ENCODE measurements at places on chromosomes 5 and 9.

DNA sequence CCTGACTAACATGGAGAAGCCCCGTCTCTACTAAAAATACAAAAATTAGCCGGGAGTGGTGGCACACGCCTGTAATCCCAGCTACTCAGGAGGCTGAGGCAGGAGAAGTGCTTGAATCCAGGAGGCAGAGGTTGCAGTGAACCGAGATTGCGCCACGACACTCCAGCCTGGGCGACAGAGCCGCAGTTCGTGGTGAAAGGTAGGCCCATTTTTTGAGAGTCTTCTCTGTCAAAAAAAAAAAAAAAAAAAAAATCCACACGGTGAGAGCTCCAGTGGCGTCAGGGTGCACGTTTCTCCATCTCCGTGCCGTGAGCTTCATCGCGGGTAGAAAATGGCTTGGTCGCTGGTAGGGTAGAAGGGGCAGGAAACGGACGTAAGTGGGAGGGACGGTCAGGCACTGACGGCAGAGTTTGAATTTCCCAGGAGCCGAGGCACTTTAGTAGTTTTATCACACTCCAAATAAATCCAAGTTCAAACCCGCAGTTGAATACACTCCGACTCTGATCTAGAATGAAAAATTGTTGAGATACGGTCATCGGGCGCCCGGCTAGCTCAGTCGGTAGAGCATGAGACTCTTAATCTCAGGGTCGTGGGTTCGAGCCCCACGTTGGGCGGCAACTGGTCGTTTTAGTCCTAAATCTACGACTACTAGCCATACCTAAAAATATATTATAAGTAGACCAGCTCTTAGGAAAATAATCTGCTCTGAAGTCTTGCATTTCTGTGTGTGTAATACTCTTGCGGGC is 2.4 kb upstream of the TRIM7 start:
- no peak for DNase-seq

DNA sequence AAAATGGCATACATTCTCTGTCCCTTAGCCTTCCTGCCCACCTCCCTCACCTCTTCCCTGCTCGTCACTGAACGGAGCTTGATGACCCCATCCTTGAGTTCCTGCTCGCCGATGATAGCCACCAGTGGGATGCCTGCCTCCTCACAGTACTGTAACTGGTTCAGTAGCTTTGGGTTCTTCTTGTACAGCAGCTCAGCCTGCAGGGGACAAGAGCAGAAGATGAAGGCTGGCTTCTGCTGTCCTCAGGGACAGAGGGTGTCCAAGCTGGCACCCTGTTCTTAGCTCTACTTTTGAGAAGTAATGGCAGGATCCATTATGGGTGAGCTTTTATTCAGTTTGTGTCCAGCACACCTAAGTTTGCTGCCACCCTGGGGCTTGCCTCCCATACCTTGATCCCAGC is 1.3 kb upstream of the DND1 start:
- no peak for DNase-seq

GRCh38 chr5:73135021-73135420 is 14.6 kb downstream of the TMEM171 start:
- no peak for DNase-seq

GRCh38 chr5:141788296-141788970 is 89.8 kb downstream of the PCDH1 start:
- DNase-seq, result no peak

DNA sequence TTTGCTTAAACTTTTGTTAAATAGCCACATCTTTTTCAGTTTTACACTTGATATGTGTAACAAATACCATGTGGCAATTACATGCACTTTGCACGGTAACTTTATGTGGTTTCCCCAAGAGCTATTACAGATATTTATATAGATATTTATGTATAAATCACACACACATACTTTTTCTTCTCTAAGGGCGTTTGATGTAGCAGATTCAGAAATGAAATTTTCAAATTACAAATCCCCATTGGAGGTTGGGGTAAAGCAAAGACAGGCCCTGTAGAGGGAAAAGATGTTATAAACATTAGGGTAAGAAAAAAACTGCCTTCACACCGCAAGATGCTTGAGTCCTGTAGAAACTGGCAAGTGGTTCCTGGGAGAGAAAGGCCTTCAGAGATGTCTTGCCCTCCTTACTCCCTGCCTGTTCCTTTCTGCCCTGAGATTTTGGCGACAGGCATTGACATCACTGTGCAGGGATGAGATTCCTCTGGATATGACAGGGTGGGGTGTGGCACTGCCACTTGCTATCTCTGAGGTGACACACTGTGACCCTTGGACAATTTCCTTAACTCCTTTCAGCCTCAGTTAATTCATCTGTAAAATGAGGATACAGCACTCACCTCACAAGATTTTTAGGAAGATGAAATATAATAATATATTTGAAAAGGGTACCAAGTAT is 177.9 kb upstream of the TUT7 start:
- no peak for DNase-seq

DNA sequence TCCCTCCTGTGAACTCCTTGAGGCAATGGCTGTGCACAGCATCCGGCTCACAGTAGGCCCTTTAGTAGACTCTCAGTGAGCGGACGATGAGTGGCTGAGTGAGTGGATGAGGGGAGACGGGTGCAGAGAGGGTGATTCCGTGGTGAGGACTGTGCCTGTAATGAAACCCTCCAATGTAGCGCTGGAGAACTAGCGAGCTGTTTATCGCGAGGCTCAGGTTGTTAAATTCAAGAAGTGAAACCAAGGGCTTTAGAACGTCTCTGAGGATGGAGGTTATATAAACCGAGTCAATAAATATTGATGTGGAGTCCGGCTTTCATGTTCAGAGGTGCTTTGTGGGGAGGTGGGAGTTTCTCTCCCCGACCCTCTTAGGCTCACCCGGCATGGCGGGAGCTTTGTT is 53.2 kb downstream of the NSG2 start:
- no peak for DNase-seq

- no peak for DNase-seq
Measured at GRCh38 chr5:179758955-179759354, 26.3 kb downstream of the MAML1 start.

DNA sequence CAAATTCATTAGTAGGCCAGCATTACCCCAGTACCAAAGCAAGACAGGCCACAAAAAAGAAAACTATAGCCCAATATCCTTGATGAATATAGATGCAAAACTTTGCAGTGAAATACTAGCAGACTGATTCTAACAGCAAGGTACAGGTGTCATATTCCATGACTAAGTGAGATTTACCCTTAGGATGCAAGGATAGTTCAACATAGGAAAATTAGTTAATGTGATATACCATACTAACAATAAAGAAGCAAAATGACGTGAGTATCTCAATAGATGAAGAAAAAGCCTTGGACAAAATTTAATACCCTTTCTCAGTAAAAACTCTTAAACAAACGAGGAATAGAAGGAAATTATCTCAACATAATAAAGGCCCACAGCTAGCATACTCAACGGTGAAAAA is 13.3 kb downstream of the ZNF131 start:
- no peak for DNase-seq

GRCh38 chr9:135827301-135827700 is 80.0 kb downstream of the CAMSAP1 start:
- no peak for DNase-seq

DNA sequence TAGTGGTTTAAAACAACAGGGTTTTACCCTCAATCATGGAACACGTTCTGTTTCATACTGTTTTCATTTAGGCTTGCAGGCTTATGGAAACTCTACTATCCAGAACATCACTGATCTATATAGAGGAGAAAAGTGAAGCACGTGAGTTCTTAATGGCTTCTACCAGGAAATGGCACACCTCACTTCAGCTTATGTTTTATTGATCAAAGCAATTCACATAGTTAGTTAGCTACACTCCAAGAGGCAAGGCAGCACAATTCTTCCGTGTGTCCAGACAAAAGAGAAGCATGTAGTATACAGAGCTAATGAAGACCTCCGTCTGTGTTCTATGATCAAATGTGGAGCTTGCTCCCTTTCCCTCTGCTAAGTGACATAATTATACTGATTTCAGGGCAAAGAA is 353.3 kb upstream of the CD180 start:
- no peak for DNase-seq

DNA sequence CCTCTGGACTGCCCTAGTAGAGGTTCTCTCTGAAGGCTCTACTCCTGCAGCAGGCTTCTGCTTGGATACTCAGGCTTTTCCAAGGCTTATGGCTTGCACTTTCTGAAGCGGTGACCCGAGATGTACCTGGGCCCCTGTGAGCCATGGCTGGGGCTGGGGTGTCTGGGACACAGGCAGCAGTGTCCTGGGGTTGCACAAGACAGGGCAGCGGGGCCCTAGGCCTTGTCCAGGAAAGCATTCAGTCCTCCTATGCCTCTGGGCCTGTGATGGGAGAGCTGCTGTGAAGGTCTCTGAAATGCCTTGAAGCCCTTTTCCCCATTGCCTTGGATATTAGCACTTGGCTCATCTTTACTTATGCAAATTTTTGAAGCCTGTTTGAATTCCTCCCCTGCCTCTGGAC is 192.2 kb downstream of the YTHDC2 start:
- DNase-seq, result no peak

DNA sequence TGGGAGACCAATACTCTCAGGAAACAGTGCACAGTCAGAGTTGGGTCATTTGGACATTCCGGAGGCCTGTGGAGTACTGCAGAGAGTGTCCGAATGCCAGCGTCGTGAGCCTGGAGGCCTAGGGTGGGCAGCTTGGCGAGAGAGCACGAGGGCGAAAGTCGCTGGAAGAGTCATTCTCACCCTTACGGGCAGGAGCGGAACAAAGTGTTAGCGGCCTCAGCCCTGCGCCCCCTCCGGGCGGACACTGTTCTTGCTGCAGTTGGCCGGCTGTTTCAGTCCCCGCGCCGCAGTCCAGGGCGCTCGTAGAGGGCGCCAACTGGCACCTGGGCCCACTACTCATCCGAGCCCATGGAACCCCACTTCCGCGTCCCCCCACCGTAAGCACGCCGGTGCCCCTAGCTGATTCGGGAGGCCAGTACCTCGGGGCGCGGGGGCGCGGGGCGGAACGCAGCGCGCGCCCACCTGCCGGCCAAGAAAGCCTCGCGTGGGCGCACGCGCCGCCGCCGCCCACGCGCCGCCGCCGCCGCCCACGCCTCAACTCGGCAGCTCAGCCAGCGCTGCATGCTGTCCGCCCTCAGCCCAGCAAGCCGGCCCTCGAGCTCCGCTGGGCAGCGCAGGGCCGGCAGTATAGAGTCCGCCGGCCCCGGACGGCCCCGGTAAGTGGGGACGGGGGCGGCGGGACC is 99.7 kb upstream of the CCL21 start:
- no peak for DNase-seq

DNA sequence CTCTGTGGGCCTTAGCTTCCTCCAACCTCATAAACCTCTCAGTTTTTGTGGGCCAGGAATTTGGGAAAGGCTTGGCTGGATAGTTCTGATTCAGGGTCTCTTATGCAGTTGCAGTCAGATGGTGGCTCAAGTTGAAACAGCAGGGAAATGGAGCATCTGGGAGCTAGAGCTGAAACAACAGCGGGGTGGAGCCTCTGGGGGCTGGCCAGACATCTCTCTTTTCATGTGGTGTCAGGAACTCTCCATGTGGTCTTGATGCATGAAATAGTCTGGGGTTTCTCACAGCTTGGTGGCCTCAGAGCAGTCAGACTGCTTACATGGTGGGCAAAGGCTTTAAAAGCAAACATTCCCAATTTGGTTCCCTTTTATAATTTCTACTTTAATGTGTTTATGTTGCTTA is 13.5 kb downstream of the ZNF346 start:
- DNase-seq, result no peak

DNA sequence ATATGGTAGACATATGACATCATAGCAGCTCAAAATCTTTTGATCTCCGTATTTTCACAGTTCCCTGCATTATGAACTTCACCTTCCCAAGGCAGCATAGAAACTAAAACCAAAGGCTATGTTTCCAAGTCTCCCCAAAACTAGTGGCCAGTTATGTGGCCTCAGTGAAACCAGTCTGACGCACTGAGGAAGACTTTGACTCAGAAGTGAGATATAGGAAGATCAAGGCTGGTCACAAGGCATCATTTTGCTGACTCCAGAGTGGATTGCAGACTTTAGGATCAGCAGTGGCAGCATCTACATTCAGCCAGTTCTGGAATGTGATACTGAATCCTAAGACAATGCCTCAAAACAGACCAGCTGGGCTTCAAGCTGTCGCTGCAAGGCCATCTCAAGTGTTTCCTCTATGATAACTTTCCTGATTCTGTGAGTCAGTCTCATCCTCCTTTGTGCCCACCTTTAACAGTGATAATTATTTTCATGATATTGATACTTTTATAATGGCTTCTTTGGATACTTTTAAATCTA is 34.4 kb upstream of the ELL2 start:
- DNase-seq, result no peak

GRCh38 chr9:128892221-128892921 is 10.4 kb downstream of the LRRC8A start:
- no peak for DNase-seq

DNA sequence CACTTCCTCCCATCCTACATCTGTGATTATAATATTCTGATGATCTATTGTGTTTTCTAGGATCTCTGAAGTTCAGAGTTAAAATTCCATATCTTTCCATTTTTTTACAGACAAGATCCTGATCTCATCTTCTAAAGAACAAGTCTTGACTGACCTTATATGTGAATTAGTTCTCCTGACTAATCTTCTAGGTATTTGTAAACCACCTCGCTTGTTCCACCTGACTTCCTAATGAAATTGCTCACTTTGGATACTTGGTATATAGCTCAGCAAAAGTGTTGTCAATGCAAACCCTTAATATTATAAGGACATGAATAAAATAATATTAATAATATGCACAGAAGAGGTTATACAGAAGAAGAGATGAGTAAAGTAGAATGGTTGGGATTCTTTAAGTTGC is 68.2 kb upstream of the NR4A3 start:
- DNase-seq, result no peak

DNA sequence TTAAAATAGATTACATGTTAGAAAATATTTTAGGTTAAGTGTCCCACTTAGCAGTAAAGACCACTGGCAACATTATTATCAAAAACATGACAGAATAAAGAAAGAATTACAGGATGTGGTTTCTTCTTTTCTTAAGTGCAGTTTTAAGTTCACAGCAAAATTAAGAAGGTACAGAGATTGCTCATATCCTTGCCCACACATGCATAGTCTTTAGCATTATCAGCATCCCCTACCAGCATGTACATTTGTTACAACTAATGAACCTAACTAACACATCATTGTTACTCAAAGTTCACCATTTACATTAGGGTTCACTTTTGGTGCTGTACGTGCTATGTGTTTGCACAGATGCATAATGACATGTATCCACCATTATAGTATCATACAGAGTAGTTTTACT is 837.7 kb upstream of the CDH9 start:
- no peak for DNase-seq

DNA sequence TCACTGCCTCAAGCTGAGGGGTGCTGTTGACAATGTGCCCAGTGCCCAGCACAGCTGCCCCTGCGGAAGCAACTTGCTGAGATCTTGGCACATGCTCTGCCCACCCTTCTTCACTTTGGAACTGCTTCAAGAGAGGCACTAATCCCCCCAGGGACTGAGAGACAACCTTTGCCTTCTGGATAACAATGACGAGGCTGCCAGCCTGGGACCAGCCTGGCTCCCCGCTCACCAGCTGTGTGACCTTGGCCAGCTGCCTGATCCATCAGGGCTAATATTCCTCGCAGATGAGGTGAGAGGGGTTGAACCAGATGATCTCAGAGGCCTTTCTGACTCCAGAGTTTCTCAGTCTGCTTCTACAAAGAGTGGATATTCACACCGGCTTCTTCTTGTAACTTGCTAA is 81.0 kb downstream of the SHB start:
- peak; percentile 86 for DNase-seq

Data from NCI-H1092 (cell line).